ENCODE measurements at places on chromosomes 4 and X.

DNA sequence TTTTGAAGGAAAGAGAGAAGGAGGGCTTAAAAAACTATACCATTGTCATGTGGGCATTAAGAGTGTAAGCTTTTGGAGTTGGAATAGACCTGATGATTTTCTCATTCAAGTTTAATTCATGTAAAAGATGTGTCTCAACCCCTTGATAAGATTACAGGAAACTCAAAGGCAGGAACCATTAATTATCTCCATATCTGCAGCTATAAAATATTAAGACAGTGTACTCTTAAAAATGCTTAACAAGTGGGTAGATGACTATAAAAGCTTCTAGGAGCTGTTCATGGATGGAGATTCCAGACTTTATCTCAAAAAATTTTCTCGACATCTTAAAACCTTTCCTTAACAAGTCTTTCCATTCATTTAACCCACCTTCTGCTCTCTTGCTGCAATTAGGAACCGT is 208.3 kb downstream of the PALLD start:
- no peak for DNase-seq

- DNase-seq = no peak
Measured at GRCh38 chrX:9676306-9676705, 89.3 kb downstream of the GPR143 start.

- peak; percentile 66 for DNase-seq
Measured at GRCh38 chrX:110167952-110168451, 149.9 kb downstream of the AMMECR1 start.

DNA sequence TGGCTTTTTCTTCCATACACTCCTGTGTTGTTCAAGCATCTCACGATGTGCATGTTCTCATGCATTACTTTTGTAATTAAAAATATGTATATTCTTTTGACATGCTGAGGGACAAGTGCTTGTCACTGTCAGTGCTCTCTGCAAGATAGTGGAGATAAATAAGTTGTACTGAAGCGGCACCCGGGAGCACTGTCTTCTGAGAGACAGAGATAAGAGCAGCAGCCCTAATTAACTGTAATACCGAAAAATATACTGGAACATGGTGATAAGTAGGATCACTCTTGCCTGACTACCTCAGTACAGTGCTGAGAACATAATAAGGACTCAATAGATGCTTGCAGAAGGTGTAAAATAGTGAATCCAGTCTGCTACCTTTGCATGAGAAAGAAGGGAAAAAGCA is 9.4 kb upstream of the GPR173 start:
- DNase-seq = no peak

DNA sequence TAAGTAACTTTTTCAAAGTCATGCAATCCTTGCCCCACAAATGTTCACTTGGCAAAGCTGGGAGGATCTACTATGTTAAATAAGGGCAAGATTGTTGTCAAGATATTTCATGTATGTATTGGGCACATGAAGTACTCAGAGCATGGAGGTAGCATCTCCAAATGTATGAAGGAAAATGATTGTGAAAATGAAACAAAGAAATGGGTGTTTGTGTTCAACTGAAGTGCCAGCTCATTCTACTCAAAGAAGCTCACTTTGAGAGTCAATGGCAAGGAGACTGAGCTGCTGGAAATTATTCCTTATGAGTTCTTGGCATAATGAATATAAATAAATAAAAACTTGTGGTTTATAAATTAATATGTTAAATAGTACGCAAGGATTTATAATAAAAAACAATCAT is 124.5 kb upstream of the ARSJ start:
- no peak for DNase-seq

DNA sequence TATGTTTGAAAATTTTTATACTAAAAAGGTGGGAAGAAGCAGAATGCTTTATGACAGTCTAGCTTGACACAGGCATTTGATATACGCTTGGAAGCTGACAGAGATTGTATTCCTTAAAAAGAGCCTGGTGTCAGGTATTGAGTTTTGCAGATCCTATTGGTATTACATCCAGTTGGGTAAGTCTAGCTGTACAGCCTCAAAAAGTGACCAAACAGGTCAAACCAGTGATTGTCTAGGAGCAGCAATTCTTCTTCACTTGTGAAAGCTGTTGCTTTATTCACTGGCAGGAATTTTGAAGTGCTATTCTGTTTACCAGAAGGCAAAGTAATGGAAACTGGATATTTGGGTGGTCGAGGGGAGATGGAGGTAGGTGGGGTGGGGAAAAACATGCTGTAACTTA is 77.5 kb downstream of the UCHL1 start:
- no peak for DNase-seq

GRCh38 chr4:123547216-123548165 is 150.9 kb downstream of the SPRY1 start:
- no peak for DNase-seq

DNA sequence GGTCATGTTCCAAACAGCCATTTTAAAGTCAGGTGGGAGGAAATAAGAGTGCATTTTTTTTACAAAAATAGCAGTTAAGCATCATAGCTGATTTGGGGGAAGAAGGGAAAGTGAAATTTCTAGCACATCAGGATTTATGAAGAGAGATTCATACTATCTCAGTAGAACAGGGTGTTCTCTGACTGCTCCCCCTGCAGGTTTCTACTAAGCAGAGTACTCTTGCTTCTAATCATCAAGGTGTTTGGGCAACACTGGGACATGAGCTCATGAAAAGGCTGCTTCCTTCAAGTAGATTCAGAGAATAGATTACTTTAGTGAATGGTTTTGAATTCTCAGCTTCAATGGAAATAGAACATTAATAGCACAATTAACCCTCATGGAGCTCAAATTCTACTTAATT is 591.4 kb upstream of the PCDH10 start:
- DNase-seq = no peak

DNA sequence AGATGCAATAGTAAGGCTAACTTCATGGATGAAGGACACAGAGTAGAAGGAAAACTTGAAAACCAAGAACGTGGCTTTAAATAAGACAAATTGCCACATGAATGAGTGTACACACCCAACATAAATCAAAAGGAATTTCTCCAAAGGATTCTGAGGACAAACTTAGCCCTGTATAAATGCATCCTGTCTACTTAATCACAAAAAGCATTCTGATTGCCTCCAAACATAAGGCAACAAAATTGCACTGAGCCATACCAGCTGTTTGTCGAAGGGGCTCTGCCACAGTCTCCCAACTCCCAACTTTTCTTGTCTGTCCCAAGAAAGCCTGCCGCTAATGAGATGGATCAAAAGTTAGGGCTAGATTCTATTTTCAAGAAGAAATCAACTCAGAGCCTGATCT is 194.3 kb downstream of the SOWAHB start:
- no peak for DNase-seq

GRCh38 chr4:164204434-164204833 is 549.5 kb upstream of the SMIM31 start:
- DNase-seq = no peak

- DNase-seq = no peak
Measured at GRCh38 chr4:125368146-125368545, 53.4 kb downstream of the FAT4 start.

All from activated CD4-positive, CD25-positive, alpha-beta regulatory T cell treated with anti-CD3 and anti-CD28 coated beads, Interleukin-2, amount 50 U/mL, for 72 hours (primary cell).